ENCODE measurements at places on chromosomes 1 and 21. TPM values are rescaled to one million over a fixed set of nuclear protein-coding genes. Genes with fewer than 3 reads are reported as not detected.

Gene MYOC
- not detected for polyA plus RNA-seq

Gene MASP2
- polyA plus RNA-seq: 0.71 TPM

Gene PRELP
- 0.03 TPM for polyA plus RNA-seq

Gene TSPAN2
- 9.4 TPM for polyA plus RNA-seq

Gene NHLH1
- polyA plus RNA-seq: 0.89 TPM

Gene CFHR2
- polyA plus RNA-seq: not detected

Gene TAS1R1
- 0.19 TPM for polyA plus RNA-seq

Gene VANGL2
- 17.7 TPM for polyA plus RNA-seq

Gene MRPL55
- 182 TPM for polyA plus RNA-seq

DNA sequence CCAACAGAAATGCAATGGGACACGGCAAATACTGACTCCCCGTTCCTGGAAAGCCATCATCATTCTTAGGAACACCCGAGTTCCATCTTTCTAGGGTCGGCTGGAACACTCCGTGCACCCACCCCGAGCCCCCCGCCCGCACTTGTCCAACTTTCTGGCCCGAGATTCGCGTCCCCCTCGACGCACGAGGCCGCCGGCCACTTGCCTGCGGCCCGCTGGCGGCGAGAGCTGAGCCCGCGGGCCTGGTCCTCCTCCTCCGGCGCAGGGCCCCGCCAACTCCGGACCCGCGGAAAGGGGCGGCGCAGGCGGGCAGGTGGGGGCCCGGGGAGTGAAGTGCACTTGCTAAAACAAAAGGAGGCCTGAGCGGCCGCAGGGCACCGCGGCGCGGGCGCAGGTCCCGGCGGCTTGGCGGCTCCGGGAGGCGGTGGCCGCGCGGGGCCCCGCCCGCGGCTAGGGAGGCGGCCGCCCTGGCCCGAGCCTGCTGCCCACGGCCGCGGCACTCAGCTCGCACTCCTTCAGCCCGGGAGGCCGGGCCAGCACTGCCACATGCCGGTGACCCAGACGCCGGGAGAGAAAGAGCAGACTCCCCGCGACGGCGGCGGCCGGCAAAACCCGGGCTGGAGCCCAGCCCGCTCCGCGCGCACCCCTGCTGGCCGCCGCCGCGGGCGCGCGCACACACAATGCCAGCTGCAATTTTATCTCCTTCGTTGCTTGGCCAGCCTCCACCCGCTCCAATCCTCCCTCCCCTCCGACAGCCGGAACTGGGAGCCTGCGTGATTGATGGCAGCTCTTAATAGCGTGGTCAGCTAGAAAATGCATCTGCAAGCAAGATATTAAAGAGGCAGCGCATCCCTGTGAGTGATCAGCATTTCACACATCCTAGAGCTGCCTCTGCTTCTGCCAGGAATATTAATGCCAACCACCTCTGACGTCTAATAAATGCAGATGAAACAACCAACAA, 114.3 kb downstream of the RERE start:
- DNase-seq: peak; percentile 94

GRCh38 chr1:162856260-162856659, 4.7 kb downstream of the CCDC190 start:
- no peak for DNase-seq

- no peak for DNase-seq
Observed at GRCh38 chr1:215273838-215274516, 191.4 kb downstream of the KCNK2 start.

GRCh38 chr1:119884711-119885110, 11.6 kb downstream of the ADAM30 start:
- no peak for DNase-seq

DNA sequence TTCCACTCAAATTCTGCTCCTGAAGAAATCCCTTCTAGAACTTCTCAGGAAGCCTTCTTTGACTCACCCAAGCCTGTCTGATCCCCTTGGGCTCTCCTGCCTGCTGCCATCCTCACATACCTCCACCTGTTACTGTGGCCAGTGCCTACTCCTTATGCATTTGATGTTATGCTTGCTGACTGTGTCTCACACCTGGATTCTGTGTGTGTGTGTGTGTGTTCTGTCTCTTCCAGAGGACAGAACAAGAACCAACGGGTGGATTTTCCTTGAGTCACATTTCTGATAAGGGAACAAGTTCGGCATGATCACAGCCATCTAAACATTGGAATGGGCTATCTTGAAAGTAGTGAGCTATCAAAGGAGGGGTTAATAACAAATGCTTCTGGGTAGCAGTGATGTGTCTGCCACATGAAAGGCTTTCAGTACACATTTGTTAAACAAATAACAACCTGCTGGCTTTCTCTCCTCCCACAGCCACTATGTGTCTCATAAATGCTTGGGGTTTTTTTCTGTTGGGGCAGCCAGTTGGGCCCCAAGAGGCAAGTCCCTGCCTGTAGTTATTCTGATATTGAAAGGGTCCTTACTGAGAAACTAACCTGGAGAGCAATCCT, 8.9 kb upstream of the GPR37L1 start:
- no peak for DNase-seq

- DNase-seq: no peak
Observed at GRCh38 chr1:155909894-155910293, 1.3 kb downstream of the RIT1 start.

- DNase-seq: no peak
Observed at GRCh38 chr1:53585565-53585964, 126.4 kb downstream of the DMRTB1 start.

DNA sequence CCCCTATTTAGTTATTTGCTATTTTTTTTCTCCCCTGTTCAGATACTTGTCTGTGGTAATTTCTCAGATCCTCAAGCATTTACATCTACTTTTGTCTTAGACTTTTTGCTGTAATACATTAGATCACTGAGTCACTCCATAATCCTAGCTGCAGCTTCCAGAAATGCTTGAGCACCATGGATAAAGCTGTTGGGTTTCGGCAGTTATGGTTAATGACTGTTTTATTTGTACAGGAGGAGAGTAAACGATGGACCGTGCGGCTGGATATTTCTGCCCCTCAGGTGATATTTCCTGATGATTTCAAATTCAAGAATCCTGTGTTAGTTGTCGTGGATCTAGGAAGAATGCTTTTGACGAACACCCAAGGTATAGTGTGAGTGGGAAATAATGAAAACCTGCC, 42.9 kb downstream of the VPS13D start:
- no peak for DNase-seq

DNA sequence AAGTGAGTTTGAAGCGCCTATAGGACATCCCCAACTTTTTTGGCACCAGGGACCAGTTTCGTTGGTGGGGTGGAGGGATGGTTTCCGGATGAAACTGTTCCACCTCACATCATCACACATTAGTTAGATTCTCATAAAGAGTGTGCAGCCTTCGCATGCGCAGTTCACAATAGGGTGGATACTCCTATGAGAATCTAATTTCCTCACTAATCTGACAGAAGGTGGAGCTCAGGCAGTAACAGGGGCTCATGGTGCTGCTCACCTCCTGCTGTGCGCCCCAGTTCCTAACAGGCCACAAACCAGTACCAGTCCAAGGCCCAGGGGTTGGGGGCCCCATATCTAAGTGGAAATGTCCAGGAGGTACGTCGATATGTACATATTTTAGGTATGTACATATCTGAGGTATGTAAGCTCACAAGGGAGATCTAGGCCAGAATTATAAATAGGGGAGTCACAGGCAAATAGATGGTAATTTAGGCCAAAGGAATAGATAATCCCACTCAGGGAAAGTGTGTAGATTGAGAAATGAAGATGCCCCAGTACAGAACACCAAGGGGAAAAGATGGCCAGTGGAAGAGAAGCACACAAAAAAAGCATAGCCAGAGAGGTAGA, 27.5 kb upstream of the RASAL2 start:
- DNase-seq: no peak

DNA sequence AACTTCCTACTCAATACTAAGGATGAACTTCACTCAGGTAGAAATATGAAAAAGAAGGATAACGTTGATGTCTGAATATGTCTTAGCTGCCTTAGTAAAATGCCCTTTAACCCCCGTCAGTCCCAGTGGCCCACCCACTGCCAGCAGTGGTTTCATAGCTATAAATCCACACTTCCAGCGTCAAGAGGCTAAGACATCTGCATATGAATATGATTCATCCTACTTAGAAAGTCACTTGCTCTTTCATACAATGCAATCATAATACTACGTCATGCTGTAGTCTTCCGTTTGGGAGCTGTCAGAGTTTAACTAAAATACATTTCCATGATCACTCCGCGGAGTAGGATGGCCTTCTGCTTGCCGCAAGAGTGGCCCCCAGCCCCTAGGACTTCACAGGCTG, 247.3 kb downstream of the SDCCAG8 start:
- DNase-seq: no peak

DNA sequence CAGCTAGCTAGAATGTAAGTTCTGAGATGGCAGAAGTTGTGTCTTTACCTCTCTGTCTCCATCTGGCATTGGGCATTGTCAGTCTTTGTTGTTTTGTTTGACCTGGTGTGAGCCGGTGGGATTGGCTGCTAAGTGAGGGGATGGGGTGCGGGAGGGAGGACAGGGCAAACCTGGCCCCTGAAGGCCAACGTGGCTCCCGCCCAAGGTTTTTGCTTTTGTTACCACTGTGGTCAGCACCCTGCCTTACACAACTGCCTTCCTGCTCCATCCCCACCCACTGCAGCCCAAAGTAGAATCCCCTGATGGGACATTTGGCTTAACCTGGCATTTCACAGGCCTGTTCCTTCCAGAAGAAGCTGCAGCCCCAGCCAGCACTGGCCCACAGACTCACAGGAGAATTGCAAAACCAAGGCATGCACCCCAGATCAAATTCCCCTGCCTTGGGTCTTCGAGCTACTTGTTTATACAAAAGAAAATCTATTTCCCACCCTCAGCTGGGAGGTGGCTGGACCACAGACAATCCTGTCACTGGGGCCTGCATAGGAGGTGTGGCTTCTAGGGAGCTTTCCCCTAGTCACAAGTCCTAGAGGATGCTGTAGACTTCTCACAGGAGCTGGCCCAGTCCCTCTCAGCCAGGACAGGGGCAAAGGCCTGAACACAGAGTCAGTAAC, 147.5 kb downstream of the TRABD2B start:
- DNase-seq: no peak

DNA sequence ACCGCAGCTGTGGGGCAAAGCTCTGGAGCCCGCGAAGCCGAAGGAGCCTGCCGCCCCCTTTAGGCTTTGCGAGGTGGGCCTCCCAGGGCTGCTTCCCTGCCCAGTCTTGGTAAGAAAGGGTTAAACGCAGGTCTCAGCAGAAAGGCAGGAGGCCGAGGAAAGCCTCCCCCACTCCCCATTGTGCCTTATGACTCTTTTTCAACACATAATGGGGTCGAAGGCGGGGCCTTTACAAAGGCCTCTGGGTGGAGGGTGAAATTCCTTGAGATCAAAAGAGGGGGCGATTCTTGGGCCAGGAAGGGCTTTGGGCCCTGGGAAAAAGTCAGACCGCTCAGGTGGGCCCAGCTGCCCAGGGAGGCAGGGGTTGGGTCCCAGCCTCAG, 880 bp downstream of the ALPL start:
- peak; percentile 96 for DNase-seq

DNA sequence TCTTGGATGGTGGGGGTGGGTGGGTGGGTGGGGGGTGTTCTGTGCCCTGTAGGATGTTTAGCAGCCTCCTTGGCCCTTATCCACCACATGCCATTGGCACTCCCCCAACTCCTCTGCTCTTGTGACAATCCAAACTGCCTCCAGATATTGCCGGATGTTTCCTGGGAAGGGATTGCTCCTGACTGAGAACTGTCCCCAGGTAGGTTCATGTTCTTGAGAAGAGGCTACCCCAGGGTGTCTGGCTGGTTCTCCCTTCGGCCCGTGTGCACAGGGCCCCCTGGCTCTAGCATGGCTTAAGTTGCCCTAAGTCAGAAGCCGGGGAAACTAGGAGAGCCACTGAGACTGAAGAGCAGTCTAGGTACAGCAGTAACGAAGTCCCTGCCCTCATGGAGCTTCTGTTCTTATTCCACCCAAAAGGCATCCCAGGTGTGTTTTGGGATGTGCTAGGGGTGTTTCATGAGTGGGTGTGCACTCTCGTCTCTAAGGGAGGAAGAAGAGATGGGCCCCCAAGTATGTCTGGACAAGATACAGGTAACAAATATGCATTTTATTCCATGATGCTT, 19.8 kb upstream of the THRAP3 start:
- no peak for DNase-seq

DNA sequence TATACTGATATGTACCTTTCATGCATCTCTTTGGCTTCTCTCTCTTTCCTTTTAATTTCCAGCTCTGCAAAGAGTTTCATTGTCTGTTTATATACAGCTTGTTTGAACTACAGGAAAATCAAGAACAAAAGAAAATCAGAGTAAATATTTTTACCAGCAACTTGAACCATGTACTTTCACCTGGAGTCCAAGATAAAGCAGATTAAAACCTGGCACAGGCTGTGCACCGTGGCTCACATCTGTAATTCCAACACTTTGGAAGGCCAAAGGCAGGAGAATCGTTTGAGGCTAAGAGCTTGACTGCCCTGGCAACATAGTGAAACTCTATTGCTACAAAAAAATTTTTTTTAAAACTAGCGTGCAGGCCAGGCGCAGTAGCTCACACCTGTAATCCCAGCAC, 27.6 kb downstream of the DNAJC8 start:
- no peak for DNase-seq

- no peak for DNase-seq
Observed at GRCh38 chr1:231774719-231775335, 148.2 kb downstream of the DISC1 start.

GRCh38 chr1:175463853-175464252, 271.3 kb upstream of the KIAA0040 start:
- DNase-seq: no peak

GRCh38 chr1:76503736-76504135, 363.5 kb upstream of the ST6GALNAC5 start:
- no peak for DNase-seq

DNA sequence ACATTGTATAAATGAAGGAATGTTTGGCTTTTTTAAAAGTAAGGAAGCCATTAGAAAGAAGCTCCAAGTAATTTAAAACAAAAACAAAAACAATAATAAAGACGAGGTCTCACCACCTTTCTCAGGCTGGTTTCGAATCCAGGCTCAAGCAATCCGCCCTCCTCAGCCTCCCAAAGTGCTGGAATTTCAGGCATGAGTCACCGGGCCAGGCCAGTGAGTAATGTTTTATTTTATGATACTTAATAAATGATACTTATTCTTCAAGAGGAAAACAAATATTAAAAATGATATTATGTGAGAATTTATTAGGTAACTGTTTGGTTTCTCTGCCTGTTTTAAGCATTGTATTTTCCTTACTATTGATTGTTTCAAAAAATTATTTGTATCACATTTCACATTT, 201.4 kb upstream of the BRINP3 start:
- no peak for DNase-seq

- DNase-seq: no peak
Observed at GRCh38 chr1:238861342-238862066, 524.9 kb upstream of the CHRM3 start.

GRCh38 chr1:35945327-35945726, 14.4 kb downstream of the AGO3 start:
- no peak for DNase-seq

DNA sequence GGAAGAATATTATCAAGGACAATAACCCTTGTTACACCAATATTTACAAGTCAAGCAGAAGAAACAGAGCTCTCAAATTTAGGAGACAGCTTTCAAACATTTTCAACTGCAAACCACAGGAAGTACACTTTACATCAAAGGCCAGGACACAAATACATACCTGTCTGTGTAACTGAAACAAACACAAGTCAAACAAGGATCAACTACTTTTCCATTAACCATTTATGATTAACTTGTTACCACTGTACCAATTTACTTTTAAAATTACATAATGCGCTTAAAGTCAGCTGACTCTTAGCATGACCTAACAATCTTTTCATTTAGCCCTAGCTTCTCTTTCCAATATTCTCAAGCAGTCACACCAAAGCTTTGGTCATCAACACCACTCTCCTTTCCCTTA, 43.5 kb downstream of the TRIM33 start:
- DNase-seq: no peak

- DNase-seq: no peak
Observed at GRCh38 chr1:188155261-188155660, 1326.5 kb downstream of the PLA2G4A start.

- DNase-seq: no peak
Observed at GRCh38 chr1:153349363-153350320, 1.0 kb upstream of the PGLYRP4 start.

Data from GM23338 (cell line).